Stimulated activated CD4-positive, alpha-beta T cell treated with anti-CD3 and anti-CD28 coated beads, Interleukin-2, amount 100 ng/mL, for 24 hours (primary cell): ENCODE measurements at places on chromosomes 1 and 21.

DNA sequence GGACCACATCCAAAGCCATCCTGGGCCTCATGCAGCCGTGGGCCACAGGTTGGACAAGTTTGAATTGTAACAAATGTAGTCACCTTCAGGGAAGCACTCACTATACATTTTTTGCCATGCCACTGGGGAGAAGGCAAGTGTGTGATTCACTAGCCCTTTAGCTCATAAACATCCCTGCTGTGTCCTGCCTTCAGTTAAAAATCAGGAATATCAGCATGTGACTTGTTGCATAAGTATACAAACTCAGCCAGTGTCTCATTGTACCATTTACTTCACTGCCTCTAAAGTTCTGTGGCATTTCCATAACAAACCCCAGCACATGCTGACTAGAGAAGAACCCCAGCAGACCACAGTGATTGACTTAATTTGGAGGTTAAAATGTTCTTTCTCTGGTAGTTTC lies 142.0 kb upstream of the C1orf105 start:
- no peak for DNase-seq

DNA sequence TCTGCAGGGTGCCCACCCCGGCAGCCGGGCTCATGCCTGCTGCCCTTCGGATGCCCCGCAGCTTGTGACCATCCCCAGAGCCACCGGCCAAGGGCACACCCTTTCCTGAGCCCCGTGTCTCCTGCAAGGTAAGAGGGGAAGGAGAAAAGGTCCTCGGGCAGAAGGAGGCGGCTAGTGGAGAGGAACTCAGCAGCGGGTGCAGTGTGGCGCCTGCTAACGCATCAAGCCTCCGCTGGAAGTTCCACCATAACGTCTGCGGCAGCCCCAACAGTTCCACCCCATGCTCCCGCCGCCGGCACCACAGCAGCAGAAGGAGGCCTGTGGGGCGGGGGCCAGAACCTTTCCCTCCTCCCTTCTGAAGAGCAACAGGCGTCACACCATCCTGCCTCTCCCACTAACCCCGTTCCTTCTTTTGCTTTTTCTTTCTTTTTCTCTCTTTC lies 990 bp downstream of the VWA5B1 start:
- DNase-seq: peak; percentile 12

DNA sequence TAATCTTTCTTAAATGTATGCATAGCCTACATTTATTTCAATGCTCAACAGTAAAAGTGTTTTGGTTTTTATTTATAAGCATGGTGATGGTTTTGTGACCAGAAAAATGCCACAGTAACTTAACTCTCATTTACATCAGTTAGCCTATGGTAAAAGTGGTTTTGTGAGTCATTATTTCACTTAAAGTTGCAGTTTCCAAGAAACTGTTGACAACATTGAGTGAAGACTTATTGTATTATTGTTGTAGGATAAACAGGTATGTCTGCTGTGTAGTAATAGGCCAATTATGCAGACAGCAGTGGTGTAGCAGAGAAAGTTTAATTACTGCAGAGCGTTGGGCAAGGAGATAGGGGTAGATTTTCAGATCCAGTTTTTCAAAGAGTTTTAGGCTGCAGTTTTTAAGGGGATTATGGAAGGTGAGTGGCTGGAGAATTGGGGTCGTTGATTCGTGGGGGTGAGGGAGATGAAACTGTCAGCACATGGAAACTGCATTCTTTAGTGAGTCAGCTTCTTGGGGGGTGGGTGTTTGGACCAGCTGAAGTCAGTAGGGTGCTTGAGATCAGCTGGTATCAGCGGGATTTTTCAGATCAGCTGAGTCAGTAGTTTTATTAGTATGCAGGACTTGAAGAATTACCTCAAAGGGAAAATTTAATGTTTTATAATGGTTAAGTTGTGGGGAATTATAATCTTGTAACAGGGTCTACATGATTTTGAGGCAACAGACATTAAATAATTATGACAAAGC lies 168.7 kb upstream of the FMN2 start:
- DNase-seq: no peak

GRCh38 chr1:155081472-155082300 lies 3.0 kb downstream of the EFNA3 start:
- no peak for DNase-seq

GRCh38 chr1:232620356-232620969 lies 9.5 kb downstream of the SIPA1L2 start:
- DNase-seq: no peak

DNA sequence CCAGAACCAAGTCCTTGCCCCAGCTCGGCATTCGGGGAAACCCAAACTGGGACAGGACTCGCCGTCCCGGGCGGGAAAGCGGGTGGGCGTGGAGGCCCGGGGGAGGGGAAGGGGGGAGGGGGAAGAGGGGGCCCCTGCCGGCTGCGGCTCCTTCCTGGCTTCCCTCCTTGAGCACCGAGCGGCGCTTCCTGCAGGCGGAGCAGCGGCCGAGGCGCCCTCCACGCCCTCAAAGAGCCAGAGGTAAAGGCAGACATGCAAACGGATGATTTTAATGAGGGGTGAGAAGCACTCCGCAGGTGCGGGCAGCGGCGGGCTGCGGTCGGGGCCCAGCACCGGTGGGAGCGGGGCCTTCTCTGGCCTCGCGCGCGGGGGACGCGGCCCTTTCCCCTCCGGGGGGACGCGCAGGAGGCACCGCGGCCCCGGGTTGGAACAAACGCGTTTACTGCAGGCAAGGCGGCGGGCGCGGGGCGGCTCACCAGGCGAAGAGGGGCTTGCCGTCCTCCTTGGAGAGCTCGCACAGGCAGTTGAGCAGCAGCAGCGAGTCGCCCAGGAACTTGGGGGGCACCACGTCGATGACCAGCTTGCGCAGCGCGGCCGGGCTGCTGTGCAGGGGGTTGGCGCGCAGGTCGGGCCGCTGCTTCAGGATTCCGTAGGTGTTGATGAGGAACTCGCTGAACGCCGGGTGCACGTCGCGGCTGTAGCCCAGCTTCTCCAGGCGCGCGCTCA lies 5.7 kb upstream of the FTCD start:
- peak; percentile 22 for DNase-seq

- peak; percentile 20 for DNase-seq
These were observed 552 bp upstream of the ZNF691 start for GRCh38 chr1:42845866-42846256.

- no peak for DNase-seq
These were observed 149.9 kb downstream of the MRPL39 start for GRCh38 chr21:25457411-25457810.

GRCh38 chr1:76961181-76961819 lies 94.0 kb downstream of the ST6GALNAC5 start:
- DNase-seq: no peak

DNA sequence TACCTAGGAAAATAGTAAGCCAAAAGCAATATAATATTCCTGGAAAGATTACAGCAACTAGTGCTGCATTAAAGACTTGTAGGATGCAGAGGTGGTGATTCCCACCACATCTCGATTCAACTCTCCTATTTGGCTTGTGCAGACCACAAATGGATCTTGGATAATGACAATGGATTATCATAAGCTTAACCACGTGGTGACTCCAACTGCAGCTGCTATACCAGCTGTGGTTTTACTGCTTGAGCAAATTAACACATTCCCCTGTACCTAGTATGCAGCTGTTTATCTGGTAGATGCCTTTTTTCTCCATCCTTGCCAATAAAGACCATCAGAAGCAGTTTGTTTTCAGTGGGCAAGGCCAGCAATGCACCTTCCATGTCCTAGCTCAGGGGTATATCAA lies 542.7 kb upstream of the ADGRL4 start:
- DNase-seq: no peak

DNA sequence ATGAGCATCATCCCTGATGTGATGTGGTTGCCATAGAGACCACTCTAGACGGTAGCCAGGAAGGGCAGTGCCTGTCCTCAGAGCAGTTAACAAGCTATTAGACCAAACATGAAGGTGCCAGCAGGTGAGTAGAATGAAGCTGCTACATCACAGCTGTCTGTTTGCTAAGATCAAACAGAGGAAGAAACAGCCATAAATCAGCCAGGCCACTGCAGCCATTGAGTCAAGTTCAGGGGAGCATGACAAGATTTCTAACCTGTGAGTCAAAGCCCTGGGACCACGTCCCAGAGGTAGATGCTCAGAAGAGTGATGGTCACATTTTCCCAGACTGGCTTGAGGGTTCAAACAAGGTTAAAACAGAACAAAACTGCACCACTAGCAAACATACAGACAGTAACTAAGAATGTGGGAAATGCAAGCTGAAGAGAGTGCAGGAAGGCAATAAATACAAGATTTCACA lies 450.6 kb upstream of the DAB1 start:
- DNase-seq: no peak

DNA sequence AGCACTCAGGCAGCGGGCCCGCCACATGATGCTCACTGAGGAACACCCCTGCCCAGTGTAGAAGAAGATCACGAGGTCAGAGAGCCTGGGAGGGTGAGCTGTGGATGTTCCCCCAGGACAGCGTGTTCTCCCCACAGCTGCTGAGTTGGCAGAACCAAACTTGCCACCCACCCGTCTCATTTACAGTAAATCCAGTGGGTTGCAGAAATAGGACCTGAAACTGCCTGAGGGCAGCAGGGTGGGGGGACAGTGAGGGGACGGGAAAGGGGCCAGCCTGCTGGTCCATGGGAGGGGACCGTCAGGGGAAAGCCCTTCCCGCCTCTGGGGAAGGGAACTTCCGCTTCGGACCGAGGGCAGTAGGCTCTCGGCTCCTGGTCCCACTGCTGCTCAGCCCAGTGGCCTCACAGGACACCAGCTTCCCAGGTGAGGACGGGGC lies at the start of gene C1QB:
Gene C1QB, plus strand, starts transcription at position 356 of the 436 bp plus-strand sequence. CDS start 6,227 bp downstream, outside the sequence.
- no peak for DNase-seq
